Stimulated activated naive CD4-positive, alpha-beta T cell treated with Interleukin-2 at 50 U/mL for 16 hours (primary cell): ENCODE measurements at places on chromosomes 1 and 21.
A peak's percentile ranks its signal among the peaks of the same experiment; 100 is the strongest.

GRCh38 chr1:163570071-163570470, 248.3 kb downstream of the NUF2 start:
- DNase-seq, result no peak

GRCh38 chr1:11059968-11060830, at the start of gene SRM:
SRM (minus strand) TSS chr1:11060018; CDS start chr1:11059943, 75 bp downstream.
- peak; percentile 88 for DNase-seq

GRCh38 chr1:156487862-156488261, 12.7 kb downstream of the MEF2D start:
- no peak for DNase-seq

GRCh38 chr1:67144696-67145095, 9.9 kb upstream of the C1orf141 start:
- DNase-seq, result no peak

DNA sequence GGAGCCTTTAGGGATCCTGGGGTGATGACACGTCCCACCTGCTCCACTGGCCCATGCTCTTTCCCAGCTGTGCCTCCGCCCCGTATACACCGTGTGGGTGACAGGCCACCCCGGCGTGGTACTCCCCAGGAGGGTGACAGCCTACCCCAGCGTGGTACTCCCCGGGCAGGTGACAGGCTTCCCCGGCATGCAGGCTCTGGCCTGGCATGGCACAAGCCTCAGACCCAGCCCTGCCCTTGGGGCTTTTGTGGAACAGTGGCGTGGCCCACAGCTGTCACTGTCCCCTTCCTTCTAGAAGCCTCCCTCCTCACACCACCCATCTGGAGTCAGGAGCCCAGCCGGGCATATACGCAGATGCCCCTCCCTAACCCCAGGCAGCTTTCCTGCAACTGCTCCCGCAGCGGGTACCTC, 4.7 kb upstream of the PFKL start:
- no peak for DNase-seq

GRCh38 chr21:34971656-34972055, 77.4 kb downstream of the RUNX1 start:
- DNase-seq, result no peak

GRCh38 chr1:44060830-44061267, 29.6 kb upstream of the SLC6A9 start:
- no peak for DNase-seq

DNA sequence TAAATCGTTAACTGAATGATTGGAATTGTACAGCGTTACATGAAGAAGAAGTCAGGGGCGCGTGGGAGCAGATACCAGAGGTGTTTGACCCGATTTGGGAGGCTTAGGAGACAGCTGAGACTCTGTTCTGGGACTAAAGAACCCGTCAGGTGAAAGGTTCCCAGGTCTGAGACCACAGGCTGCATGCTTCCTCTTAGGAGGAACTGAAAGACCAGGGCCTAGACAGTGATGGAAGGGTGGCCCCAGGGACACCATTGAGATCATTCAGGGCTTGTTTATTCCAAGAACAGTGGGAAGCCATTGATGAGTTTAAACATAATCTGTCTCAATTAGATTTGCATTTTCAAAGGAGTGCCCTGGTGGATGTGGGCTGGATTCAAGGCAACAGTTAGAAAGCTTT, 904 bp downstream of the KLF17 start:
- no peak for DNase-seq

DNA sequence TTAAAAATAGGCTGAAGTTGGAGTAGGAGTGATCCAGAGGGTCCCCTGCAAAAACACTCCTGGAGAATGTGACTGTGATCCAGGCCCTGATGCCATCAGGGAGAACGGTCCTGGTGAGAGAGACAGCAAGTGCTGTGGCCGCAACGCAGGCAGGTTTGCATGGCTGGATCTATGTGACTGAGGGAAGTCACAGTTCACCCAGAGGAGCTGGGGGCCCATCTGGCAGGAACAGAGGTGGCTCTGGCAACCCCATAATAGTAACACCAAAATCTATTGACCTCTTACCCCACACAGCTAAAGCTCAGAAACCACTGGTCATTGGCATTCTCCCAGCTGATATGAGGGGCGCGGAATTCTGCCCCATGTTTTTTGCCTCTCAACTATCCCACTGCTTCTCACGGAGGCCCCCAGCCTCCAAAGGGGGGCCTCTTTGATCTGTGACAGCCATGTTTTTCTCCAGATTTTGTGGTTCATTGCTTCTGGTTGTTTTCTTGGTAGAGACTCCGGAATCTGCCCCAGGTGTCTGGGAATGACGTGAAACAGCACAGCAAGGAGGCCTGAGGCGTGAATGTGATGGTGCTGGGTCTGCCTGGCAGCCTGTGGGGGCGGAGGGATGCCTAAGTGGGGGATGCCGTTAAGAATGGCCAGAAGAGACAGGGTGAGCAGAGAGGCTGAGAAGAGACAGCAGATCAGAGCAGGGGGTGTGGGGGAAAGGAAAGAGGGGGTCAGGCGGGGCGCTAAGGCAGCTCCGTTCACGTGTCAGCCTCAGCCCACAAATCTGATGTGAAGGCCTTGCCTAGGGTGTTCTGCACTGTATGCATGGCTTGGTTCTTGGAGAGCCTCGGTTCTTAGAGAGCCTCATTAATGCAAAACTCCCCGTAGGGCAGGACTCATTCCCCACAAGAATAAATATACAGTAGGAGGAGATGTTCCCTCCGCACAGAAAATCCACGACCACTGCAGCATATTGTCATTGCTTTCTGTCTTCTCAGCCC, 23.5 kb downstream of the CASP9 start:
- no peak for DNase-seq

- no peak for DNase-seq
Measured at GRCh38 chr1:228799924-228800323, 64.6 kb downstream of the RHOU start.

DNA sequence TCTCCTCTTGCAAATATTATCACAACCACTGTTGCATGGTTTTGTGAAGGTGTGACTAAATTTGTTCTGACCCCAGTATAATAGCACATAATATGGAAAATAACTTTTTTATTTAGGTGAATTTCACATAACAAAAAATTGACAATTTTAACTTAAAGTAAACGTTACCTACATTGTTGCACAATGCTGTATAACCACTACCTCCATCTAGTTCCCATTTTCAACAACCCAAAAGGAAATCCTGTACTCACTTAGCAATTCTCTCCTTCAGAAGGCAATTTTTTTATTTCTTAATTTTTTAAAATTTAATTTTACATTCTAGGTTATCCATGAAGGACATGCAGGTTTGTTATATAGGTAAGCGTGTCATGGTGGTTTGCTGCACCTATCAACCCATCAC, 95.2 kb downstream of the KCNJ6 start:
- DNase-seq, result no peak

DNA sequence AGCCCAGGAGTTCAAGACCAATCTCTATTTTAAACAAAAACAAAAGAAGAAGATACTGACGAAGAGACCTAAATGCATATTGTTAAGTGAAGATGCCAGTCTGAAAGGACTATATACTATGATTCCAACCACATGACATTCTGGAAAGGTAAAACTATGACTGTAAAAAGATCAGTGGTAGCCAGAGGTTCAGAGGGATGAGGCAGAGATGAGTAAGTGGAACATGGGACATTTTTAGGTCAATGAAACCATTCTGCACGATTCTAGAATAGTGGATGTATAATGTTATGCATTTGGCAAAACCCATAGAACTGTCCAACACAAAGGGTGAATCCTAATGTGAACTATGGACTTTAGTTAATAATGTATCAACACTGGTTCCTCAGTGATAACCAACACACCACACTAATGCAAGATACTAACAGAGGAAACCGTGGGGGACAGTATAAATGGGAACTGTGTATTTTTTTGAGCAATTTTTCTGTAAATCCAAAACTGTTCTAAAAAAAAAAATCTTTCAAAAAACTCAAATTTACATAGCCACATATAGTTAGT, 8.2 kb downstream of the RC3H1 start:
- no peak for DNase-seq

DNA sequence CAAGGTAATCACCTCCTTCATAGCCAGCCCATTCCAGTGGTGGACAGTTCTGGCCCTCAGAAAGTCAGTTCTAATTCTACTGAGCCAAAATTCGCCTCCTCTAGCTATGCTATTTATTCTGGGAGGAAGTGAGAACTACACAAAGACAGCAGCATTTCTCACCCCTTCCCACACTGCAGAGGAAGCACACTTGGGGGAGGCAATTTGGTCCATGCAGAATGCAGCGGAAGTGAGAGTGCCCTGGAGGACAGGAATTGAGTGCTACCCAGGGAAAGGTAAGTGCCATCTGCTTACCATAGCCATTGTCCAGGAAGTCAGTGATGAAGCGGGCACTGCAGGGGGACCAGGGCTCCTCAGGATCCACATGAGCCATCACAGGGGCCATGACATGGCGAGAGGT, 3.7 kb downstream of the ADAMTS4 start:
- DNase-seq, result no peak

GRCh38 chr1:156129687-156130577, 15.4 kb downstream of the LMNA start:
- peak; percentile 62 for DNase-seq

GRCh38 chr1:116334015-116334547, 39.0 kb upstream of the ATP1A1 start:
- no peak for DNase-seq

GRCh38 chr1:39954324-39954869, 548 bp upstream of the MFSD2A start:
- DNase-seq, result no peak

DNA sequence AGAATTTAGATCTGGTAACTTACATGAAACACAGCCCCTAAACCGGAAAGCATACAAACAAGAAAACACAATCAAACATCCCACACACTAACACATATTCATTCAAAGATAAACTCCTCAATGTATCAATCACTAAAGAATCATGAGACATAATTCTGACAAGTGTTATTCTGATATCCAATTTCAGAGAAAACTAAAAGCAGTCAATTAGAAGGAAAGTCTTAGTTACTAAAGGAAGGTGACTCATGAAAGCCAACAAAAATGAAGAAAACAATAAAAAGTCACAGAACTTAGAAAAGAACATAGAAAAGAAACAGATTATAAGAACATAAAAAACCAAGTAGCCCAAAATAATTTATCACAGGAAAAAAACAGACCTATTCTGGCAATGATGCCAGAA, 57.2 kb downstream of the ZZZ3 start:
- no peak for DNase-seq

- no peak for DNase-seq
Measured at GRCh38 chr21:29613021-29613420, 314.3 kb downstream of the BACH1 start.

- peak; percentile 42 for DNase-seq
Measured at GRCh38 chr1:39576016-39576657, 453 bp downstream of the PABPC4 start.

GRCh38 chr1:231632119-231632518, 5.5 kb downstream of the DISC1 start:
- DNase-seq, result no peak

- DNase-seq, result no peak
Measured at GRCh38 chr21:41387042-41387819, 25.4 kb downstream of the MX2 start.
